Kidney glomerular epithelial cell (primary cell): ENCODE measurements at places on chromosomes 12 and 14.

DNA sequence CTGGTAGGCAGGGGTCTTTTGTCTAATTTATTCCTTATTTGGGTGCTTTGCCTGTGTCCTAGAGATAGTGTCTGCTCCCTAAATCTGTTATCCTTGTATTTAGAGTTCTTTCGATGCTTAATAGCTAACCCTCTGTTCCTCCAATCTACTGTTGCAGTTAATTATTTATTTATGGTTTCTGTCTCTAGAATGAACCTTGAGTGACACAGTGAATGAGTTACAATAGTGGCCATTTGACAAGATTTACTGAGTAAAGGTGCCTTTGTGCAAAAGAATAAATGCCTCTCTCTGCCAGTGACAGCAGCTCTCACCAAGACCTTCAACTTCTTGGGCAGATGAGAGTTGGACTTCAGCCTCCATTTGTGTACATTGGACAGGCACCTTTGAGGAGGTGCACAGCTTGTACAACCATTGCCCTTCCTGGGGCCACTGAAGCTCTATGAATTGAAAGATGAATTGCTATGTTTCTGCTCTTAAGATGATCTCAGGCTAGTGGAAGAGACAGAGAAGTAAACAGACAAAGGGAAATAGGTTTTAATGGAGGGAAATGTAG lies 165.9 kb downstream of the DERA start:
- DNase-seq: no peak

GRCh38 chr14:64910847-64911495 lies 3.3 kb upstream of the CHURC1 start:
- DNase-seq: peak; percentile 47

GRCh38 chr12:58026897-58027891 lies 85.8 kb downstream of the ATP23 start:
- DNase-seq: peak; percentile 46

- DNase-seq: no peak
Observed at GRCh38 chr12:121849665-121850064, 9.0 kb downstream of the HPD start.

GRCh38 chr12:85280984-85281630 lies 1.1 kb downstream of the ALX1 start:
- no peak for DNase-seq

DNA sequence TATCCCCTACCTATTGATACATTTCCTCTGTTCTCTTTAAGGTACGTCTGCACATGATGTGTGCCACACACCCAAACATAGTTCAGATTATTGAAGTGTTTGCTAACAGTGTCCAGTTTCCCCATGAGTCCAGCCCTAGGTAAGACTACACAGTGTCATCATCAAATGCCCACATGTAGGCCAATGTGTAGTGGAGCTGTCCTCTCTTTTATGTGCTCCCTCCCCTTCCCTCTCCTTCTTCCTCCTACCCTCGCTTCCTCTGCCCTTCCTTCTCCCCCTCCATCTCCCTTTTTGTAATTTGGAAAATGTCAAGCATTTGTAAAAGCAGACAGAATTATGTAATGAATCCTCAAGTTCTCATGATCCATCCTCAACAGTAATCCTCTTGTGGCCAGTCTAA lies 25.5 kb downstream of the MAPKAPK5 start:
- no peak for DNase-seq

DNA sequence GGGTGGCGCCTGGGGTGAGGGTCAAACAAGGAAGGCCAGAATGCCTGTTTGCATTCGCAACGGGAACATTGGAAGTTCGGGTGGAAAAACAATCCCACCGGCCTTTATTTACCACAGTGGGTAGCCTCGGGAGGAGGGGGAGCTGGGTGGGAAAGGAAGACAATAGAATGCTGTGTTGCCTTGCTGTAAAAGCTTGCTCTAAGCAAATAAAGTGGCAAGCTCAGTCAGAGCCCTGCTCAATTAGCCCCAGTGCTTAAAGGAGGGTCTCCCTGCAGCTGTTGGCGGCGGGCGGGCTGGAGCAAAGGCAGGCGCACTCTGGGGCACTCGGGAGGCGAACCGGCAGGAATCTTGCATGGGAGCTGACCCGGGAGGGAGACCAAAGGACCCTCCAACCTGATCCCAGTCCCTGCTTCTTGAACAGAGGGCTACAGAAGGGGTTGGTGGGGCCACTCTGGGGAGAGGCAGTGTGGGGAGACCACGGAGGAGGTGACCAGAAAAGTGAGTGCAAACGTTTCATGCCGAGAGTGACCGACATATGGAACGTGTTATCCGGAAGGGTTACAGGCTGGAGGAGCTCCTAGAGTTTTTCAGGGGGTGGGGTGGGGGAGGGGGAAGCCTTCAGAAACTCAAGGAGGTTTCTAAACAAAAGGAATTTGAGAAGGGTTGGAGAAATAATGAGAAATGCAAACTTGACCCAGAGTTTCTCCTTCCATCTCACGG lies 48.5 kb downstream of the NTF3 start:
- DNase-seq: no peak

DNA sequence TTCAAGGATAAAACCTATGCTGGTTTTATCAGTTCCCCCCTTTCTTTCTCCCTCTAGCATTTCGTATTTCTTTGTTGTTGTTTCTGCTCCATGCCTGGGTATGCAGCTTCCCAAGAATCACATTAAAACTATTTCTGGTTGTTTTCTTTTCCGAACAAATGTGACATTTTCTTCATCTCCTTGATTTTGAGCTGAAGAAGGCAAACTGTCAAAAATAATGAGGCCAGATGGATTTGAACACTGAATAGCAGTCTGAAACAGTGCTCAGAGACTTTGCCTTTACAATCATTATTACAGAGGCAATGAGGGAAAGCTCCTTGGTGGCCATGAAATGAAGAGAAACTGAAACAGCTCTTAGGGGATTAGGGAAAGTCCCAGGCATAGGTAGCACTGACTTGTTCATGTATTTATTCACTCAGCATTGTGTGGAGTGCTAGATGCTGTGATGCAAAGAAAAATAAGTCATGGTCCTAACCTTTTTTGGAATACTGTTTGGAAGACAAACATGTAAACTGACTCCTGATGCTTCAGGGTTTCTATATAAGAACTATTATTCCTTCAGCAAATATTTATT lies 319.5 kb downstream of the FUT8 start:
- no peak for DNase-seq

DNA sequence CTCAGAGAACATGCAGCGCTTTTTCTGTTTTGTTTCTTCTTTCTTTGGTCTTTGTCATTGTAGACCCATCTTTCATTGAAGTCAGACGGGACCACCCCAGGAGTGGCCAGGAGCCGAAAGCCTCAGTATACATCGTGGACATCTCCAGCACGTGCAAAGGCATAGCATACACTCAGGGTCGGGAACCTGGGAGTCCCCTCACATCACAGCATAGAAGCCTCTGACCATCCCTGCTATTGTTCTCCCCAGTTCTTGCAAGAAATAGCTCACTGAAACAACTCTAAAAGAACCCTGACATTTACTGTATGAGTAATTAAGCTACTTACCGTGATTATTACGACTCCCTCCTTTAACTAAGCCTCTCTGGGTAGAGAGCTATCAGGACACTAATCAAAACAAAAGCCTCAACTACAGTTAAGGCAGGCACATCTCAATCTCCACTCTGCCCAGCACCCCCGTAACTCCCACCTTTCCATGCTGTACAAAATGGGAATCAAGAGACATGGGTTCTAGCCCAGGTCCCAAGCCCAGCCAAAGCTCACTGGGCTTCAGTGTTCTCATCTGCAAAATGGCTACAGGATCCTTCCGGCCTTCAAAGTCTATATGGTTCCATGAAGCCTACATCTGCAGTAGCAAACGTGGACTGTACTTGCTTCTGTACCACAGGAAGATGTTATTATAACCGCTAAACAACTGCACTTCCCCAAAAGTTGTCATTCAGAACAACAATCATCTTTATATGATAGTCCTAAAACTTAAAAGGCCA lies 6.7 kb downstream of the CCDC88C start:
- DNase-seq: no peak

GRCh38 chr12:45425426-45425825 lies 209.5 kb downstream of the ANO6 start:
- no peak for DNase-seq

- no peak for DNase-seq
Observed at GRCh38 chr12:64400041-64400440, 4.2 kb upstream of the XPOT start.

DNA sequence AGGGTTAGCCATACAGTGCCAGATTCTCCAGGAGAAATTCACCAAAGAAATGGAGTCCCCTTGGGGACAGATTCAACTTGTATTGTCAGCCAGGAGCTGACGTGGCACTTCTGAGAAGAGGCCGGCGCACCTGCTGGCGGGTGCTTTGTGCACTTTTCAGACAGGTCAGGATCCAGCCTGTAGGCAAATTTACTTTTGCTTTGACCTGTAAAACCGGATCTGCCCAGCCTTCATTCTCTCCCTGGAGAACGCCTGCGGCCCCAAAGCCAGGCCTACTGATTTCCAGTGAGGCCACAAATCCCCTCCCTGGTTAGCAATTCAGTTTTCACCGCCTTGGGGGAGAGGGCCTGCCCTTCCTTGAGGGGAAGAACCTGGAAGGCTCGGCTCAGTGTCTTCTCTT lies 17.4 kb downstream of the P2RX4 start:
- DNase-seq: no peak

GRCh38 chr12:131671871-131672270 lies 39.0 kb upstream of the SFSWAP start:
- DNase-seq: no peak

GRCh38 chr12:4864575-4864974 lies 45.1 kb upstream of the KCNA1 start:
- no peak for DNase-seq

DNA sequence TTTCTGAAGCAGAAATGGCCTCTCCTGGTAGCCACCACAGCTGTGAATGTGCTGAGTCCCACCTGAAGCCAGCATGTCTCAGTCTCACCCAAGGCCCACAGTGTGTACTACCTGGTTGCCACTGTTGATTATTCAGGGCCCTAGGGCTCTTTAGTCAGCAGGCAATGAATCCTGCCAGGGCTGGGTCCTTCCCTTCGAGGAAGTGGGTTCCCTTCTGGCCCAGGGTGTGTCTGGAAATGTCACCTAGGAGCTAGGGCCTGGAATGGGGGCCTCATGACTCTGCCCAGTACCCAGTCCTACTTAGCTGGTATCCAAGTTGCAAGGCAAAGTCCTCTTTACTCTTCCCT lies 207.4 kb downstream of the SYNE2 start:
- DNase-seq: no peak

GRCh38 chr12:19120795-19121194 lies 8.7 kb upstream of the PLEKHA5 start:
- DNase-seq: peak; percentile 29

- DNase-seq: no peak
Observed at GRCh38 chr14:91175291-91176201, 61.7 kb downstream of the DGLUCY start.

- no peak for DNase-seq
Observed at GRCh38 chr14:105905456-105905855, 379.1 kb downstream of the TMEM121 start.

DNA sequence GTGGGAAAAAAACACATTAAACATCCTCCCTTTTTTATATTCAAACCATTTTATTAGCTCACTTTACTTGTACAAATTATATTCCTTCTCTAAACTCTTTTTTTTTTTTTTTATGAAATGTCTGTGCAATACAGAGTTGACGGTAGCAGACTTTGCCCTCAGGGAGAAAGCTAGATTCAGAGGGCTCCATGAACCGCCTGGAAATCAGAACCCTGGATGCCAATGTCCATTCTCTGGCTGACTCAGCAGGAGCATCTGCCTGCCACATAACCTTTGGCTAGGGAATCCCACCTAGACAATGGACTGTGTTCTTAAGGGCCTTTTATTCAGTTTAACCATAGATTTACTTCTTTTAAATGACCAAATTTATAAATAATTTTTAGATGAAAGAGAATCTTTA lies 467.0 kb downstream of the MDGA2 start:
- no peak for DNase-seq

DNA sequence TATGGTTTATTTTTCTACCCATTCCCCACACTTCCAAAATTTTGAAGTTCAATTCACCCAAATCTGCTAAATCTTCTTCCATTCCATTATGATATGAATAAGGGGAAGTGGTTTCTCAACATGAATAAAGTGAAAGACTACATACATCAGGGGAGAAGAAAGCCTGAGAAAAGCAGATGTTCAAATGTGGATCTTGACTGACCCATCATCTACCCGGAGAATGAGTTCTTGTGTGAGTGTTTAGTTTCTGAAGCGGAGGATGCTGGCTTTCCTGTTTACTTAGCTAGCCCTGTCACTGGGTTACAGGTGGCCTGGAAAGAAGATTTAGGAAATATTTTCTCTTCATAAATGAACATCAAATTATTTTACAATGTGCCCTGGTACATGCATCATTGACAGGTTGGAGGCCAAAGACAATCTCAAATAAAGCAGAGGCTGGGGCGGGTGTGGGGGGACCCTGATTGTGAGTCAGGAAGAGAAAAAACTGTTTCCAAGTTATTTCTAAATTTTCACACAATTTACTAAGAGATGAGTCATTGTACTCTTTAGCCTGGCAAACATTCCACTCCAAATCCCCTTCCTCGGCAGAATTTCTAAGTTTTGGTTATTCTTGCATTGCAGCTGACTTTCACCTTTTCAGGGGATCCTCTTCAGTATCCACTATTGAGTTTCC lies 135.6 kb downstream of the SLC25A21 start:
- DNase-seq: no peak
